Activated T-cell treated with anti-CD3 and anti-CD28 coated beads for 1 hour (primary cell): ENCODE measurements at places on chromosomes 1 and 21.

DNA sequence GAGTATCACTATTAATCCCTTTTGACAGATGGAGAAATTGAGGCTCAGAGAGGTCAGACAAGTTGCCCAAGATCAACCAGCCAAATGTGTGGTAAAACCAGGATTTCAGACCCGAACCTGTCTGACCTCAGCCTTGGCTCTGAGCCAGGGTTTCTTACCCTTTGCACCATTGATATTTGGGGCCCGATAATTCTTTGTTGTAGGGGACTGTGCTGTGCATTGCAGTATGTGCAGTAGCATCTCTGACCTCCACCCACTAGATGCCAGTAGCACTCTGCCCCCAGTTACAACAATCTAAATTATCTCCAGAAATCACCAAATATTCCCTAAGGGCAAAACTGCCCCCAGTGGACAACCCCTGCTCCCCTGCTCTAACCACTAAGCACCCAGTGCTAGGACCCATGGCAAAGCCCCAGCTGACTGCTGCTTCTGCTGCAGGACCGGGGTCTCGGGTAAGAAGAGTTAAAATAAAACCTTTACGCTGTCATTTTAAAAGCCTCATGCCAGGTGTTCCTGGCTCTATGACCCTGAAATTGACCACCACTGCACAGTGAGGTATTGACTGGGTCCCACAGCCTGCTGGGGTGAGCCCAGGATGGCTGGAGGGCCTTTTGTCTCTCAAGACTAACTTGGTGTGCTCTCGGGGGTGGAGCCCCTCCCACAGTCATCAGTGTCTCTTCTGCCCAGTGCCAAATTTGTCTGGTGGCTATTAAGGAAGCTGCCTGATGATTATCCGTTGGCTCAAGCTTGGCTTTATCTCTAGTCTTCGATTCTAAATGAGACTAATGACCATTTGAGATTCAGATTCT is 5.6 kb upstream of the MAN1C1 start:
- no peak for DNase-seq

DNA sequence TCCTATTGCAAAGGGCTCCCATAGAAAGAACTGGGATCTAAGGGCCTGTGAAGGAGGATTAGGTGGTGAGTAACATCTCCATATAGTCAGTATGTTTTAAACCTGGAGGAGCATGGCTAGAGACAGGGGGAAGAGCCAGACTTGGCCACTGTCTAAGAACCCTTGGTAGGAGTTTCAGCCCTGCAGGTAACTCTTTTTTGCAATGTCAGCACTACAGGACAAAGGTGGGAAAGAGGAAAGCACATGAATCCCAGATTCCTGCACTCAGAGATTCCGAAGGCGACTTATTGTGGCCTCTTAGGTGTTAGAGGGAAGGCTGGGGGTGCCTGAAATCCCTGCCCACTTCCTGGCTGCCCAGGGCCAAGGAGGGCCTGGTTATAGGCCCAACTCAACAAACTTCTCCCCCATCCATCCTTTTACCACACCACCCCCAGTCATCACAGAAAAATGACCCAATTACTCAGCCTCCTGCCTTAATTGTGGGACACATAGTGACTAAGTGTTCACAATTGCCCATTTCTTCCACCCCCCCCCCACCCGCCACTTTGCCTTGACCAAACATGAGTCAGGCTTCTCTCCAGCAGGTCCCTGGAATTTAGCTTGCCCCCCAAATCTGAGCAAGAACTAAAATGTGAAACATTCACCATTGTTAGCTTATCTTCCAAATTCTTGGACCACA is 1.9 kb upstream of the NTNG1 start:
- DNase-seq: no peak

- no peak for DNase-seq
Measured at GRCh38 chr1:114113411-114114184, 40.1 kb downstream of the SYT6 start.

DNA sequence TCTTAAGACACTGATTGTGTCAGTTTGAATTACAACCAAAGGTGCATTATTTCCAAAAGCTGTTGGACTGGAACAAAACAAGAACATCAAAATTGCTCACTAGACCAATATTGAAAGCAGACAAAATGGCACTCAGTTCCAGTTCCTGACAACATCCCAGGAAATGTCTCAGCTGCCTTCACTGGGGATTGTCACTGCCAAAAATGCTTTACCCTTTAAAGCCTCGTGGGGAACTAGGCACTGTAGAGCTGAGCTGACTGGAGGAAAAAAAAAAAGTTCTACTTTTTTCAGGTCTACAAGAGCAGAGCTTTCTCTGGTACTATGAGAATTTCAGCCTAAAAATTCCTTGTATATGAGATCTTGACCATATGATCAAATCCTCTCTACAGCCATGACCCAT is 21.9 kb downstream of the GPR52 start:
- no peak for DNase-seq

DNA sequence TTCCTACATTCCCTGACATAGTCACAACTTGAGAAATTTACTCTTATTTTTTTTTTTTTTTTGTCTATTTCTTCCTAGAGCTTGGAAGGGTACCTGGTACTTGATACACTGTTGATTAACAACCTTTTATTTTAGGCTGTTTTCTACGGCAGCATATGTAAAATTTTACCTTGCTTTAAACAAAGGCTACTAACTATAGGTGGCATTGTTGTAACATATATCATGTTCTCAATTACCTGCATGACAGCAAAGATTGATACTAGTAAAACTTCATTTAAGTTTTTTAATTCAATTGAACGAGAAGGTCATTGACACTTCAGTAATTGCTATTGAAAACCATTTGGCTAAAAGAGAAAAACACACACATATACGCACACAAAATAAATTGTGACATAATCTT is 238.3 kb upstream of the ESRRG start:
- DNase-seq: no peak

DNA sequence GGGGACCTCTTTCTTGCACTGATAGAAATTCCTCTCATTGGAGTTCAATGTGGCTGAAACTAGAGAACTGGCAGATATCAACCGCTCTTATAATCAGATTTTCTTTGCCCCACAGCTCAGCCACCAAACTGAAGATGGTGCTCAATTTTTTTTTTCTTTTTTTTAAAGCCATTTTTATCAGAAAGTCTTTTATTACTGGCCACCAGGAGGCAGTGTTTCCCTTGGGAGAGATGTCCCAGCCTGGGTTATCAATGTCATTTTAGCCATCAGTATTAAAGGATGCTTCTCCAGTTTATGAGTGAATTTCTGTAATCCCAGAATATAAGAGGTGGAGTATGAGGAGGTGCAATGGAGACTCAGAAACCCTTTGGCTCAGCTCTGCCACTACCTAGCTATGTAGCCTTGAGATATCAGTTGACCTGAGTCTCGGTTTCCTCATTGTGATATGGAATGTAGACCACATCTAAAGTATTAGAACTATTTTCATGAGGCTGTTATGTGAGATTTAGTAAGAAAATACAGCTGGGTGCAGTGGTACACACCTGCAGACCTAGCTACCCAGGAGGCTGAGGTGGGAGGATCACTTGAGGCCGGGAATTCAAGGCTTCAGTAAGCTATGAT is 27.6 kb downstream of the CD244 start:
- no peak for DNase-seq

DNA sequence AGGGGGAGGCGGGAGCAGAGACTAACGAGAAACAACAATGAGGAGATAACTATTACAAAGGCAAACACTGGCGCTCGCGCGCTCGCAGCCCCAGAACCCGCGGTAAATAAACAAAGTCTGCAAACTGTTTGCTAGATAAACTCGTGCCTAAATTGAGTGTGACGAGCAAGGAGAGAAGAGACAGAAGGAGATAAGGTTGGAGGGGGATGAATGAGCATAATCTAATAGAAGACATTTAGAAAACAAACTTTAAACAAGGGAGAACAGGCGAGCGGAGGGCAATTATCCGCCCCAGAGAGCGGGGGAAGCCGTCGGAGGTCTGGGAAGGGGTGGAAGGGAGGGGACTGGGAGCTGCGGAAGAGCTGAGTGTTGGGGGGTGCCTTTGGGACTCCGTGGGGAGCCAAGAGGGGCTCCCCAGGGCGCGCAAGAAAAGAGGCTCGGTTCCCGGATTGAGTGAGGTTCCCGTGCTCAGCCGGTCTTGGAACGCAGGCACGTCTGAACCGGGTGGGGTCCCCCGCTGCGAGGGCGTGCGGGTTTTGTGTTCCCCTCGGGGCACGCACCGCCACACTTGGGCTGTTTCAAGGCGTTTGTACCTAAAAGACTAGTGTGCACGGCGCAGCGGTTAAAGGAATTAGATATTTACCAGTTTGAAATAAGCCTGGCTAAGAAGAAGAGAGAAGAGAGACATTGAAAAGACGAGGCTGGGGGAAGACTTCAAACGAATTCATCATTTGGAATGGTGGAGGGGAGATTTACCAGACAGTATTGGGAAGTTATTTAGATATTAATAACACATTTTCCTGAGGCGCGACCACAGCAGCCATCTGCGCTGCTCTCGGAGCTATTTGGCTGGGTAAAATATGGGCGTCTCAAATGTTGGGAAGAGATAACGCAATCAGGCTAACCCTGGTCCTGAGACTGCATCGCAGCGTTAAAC is 10.6 kb downstream of the PAX7 start:
- DNase-seq: no peak
